ENCODE measurements at places on chromosomes 6 and 20.
A peak's percentile ranks its signal among the peaks of the same experiment; 100 is the strongest.

DNA sequence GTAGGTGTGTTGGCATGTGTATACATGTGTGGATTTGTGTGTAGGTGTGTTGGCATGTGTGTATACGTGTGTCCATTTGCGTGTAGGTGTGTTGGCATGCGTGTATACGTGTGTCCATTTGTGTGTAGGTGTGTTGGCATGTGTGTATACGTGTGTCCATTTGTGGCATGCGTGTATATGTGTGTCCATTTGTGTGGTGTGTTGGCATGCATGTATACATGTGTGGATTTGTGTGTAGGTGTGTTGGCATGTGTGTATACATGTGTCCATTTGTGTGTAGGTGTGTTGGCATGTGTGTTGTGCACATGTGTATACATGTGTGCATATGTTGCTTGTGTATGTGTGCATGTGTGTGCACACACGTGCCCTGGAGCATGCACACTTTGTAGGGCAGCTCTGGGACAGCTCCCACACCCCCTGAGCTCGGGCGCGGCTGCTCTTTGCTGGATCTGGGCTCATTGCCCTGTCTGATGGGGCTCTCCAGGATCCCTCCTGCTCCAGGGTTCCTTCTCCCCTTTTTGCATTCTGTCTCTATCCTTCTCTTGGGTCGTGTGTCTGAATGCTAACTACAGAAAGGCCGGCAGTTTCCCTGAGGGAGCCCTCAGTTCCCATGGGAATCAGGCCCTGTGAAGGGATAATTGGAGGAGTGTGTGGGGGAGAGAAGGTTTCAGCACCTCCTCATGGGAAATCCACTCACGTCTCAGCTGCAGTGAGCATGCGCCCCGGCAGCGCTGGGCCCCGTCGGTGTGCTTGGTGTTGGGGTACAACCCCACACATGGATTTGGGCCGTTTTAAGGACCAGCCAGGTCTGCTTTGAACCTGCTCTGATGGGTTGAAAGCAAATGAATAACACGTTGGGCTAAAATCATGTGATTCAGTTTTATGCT lies 102.0 kb downstream of the ERMARD start:
- DNase-seq, result no peak
- no peaks in the 10 kb centered on the region for H3K4me1 ChIP-seq
- H3K36me3 ChIP-seq, result no peaks in the 10 kb centered on the region
- no peak overlapping the region for H3K27ac ChIP-seq

- H3K4me1 ChIP-seq, result no peaks in the 10 kb centered on the region
- H3K4me3 ChIP-seq, result no peak overlapping the region
Measured at GRCh38 chr6:39777218-39777617, 15.0 kb upstream of the DAAM2 start.

DNA sequence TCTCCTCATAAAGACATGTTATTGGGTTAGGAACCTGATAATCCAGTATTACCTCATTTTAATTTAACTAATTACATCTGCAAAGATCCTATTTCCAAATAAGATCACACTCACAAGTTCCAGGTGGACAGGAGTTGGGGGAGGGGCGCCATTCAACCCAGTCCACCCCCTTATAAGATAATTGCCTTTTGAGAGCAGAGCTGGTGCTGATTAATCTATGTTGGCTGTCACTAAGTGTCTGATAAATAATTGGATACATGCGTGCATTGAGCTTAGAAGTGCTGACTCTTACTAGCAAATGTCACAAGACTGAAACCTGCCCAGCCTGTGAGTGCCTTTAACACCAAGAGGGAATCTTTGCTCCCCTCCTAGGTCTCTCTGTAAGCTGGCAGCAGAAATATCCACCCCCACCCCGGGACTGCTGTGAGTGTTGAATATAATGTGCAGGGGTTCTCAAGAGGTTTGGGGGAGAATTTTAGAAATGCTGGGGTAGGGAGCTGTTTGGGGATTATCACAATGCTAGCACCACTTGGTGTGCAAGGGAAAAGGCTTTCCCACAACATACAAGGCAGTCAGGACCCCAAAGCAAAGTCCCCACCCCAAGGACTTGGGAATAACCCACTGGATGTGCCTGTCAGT lies 87.5 kb downstream of the ANKRD60 start:
- peaks cover 27% of the 10 kb centered on the region for H3K27me3 ChIP-seq
- H3K27ac ChIP-seq, result no peak overlapping the region
- no peak overlapping the region for H3K4me3 ChIP-seq
- H3K36me3 ChIP-seq, result no peaks in the 10 kb centered on the region
- no peak for DNase-seq

- H3K4me3 ChIP-seq, result no peak overlapping the region
- no peak for DNase-seq
- H3K27me3 ChIP-seq, result no peaks in the 10 kb centered on the region
- H3K4me1 ChIP-seq, result peaks cover 23% of the 10 kb centered on the region
- no peak overlapping the region for H3K27ac ChIP-seq
- H3K36me3 ChIP-seq, result peaks cover 11% of the 10 kb centered on the region
Measured at GRCh38 chr6:57087916-57088315, 2.1 kb upstream of the ZNF451 start.

DNA sequence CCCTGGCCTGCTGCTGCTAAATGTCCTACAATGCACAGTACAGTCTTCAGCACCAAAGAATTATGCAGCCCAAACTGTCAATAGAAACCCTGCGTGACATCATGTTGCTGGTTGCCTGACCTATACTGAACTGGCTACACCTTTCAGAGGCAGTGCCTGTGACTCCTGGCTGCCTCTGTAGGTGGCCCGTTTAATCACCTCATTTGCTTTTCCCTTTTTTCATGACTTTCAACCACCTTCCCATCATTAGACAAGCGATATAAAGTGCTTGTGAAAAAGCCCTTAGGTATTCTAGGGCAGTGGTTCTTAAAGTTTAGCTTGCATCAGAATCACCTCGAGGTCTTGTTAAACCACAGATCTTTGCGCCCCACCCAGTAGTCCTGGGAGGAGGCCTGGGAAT lies 33.0 kb upstream of the RIPOR2 start:
- no peak overlapping the region for H3K27ac ChIP-seq
- no peak overlapping the region for H3K4me3 ChIP-seq
- H3K36me3 ChIP-seq, result peaks cover 1% of the 10 kb centered on the region
- peaks cover 52% of the 10 kb centered on the region for H3K4me1 ChIP-seq
- DNase-seq, result no peak
- no peaks in the 10 kb centered on the region for H3K27me3 ChIP-seq

- H3K27ac ChIP-seq, result no peak overlapping the region
- no peaks in the 10 kb centered on the region for H3K36me3 ChIP-seq
- H3K4me1 ChIP-seq, result peaks cover 14% of the 10 kb centered on the region
Measured at GRCh38 chr6:43091436-43091991, 15.4 kb downstream of the PTK7 start.

GRCh38 chr6:158718461-158719046 lies 68.7 kb downstream of the SYTL3 start:
- peaks cover 69% of the 10 kb centered on the region for H3K4me1 ChIP-seq
- H3K27ac ChIP-seq, result no peak overlapping the region
- H3K4me3 ChIP-seq, result no peak overlapping the region
- no peaks in the 10 kb centered on the region for H3K27me3 ChIP-seq
- H3K36me3 ChIP-seq, result peaks cover 74% of the 10 kb centered on the region

- DNase-seq, result no peak
- H3K4me1 ChIP-seq, result no peaks in the 10 kb centered on the region
- no peak overlapping the region for H3K4me3 ChIP-seq
- H3K27ac ChIP-seq, result no peak overlapping the region
- H3K36me3 ChIP-seq, result no peaks in the 10 kb centered on the region
Measured at GRCh38 chr20:23655491-23656211, 17.9 kb upstream of the CST3 start.

DNA sequence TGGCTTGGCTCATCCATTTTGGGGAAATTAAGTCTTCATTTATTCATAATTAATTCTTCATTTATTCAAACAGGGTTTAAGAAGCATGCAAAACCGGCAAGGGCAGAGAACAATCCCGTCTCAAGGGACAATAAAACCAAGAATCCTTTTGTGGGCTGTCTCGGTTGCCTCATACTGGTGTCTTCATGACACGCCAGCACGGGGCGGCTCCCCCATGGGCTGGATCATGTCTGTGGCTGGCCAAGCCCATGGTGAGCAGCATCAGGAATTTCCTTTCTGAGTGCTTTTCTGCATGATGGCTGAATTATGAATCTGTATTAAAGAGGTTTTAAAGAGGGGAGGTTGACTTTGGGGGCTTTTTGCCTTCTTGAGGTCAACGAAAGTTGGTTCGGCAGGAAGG lies 38.3 kb upstream of the DUSP22 start:
- H3K27me3 ChIP-seq, result no peaks in the 10 kb centered on the region
- H3K4me1 ChIP-seq, result peaks cover 68% of the 10 kb centered on the region
- DNase-seq, result no peak
- no peak overlapping the region for H3K4me3 ChIP-seq
- no peaks in the 10 kb centered on the region for H3K36me3 ChIP-seq

DNA sequence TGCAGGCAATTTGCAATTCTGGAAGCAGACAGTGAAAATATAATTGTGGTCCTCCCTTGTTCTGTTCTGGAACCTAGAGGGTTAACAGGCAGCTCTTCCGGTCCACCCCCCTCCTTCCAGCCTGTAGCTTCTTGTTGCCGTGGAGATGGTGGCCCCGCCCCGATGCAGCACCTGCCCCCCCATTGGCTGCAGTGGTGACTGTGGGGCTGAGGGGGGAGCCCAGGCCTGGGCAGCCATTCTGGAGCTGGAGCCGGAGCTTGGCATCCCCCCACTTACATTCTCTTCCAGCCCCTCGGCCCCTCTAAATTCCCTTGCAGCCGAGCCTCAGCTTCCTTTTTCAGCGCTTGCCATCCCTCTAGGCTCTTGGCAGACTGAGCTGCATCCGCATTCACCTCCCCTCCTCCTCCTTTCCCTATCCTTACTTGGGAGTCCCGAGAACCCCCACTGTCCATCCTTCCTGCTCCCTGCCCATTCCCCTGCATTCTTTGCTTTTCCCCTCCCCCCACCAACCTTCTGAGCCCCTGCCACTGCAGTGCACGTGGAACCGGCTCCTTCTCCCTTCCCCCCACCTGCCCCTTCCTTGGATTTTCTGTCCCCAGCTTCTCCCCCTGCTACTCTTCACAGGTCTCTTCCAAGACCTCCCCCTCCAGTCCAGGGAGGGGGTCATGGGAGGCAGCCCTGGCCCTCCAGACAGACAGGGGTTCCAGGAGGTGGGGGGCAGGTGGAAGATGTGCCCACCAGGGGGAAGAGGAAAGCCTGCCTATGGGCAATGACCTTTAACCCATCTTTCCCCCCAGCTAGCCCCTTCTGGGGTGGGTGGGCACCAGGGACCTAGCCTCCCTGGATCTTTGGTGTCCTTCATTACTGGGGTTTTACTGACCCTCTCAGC lies 11.4 kb downstream of the SYNGAP1 start:
- peak overlapping the region; percentile 41 for H3K27ac ChIP-seq
- H3K27me3 ChIP-seq, result no peaks in the 10 kb centered on the region
- peak; percentile 84 for DNase-seq

GRCh38 chr6:96391776-96392360 lies 129.7 kb upstream of the UFL1 start:
- peak; percentile 2 for DNase-seq
- H3K27me3 ChIP-seq, result peaks cover 7% of the 10 kb centered on the region
- H3K27ac ChIP-seq, result no peak overlapping the region
- H3K36me3 ChIP-seq, result no peaks in the 10 kb centered on the region
- no peak overlapping the region for H3K4me3 ChIP-seq

DNA sequence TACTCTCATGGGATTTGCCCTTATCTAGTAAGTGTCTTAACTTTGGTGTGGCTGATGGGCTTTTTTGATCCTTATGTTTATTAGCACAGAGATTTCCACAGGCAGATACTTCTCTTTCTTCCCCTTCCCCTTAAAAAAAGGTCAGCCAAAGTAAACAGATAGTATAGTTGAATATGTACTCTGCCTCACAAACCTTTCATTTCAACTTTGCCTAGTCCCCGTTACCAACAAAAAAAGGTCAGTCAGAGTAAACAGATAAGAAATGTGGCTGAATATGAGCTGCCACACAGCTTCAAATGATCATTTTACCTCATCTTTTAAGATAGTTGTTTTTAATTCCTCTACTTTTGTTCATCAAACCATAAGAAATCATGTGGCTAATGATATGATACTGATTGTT lies 34.1 kb upstream of the SLC35D3 start:
- DNase-seq, result no peak
- no peak overlapping the region for H3K27ac ChIP-seq
- peaks cover 6% of the 10 kb centered on the region for H3K4me1 ChIP-seq
- no peaks in the 10 kb centered on the region for H3K27me3 ChIP-seq
- H3K36me3 ChIP-seq, result no peaks in the 10 kb centered on the region

- no peaks in the 10 kb centered on the region for H3K36me3 ChIP-seq
- peak overlapping the region; percentile 73 for H3K4me3 ChIP-seq
- H3K4me1 ChIP-seq, result peaks cover 33% of the 10 kb centered on the region
- DNase-seq, result no peak
- peak overlapping the region; percentile 69 for H3K27ac ChIP-seq
- peaks cover 34% of the 10 kb centered on the region for H3K27me3 ChIP-seq
Measured at GRCh38 chr6:22145823-22146677, 150.8 kb downstream of the PRL start.

GRCh38 chr6:138307352-138307751 lies 70.4 kb upstream of the SMIM28 start:
- DNase-seq, result no peak
- no peak overlapping the region for H3K4me3 ChIP-seq
- no peaks in the 10 kb centered on the region for H3K36me3 ChIP-seq
- no peaks in the 10 kb centered on the region for H3K4me1 ChIP-seq
- no peaks in the 10 kb centered on the region for H3K27me3 ChIP-seq

- H3K4me1 ChIP-seq, result peaks cover 24% of the 10 kb centered on the region
- DNase-seq, result peak; percentile 67
- no peaks in the 10 kb centered on the region for H3K36me3 ChIP-seq
- H3K27ac ChIP-seq, result no peak overlapping the region
- no peak overlapping the region for H3K4me3 ChIP-seq
Measured at GRCh38 chr6:160455541-160456213, 107.5 kb downstream of the SLC22A3 start.

DNA sequence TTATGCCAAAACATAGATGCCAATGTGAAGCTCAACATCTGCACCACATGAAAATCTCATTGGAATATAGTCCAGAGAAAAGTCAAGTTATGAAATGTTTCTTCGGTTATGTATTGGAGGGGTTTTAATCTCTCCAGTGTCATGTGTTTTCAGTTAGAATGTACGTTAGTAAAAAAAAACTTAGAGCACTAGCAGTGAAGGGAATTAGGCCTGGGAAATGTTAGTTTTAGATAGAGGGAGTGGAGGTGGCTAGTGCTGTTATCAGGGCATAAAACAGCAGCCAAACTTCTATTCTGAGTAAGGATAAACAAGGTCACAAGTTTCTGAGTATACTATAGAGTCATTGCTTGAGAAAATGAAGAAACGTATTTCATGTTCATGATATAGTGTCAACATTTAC lies 42.9 kb downstream of the HDGFL1 start:
- no peaks in the 10 kb centered on the region for H3K36me3 ChIP-seq
- no peak overlapping the region for H3K4me3 ChIP-seq
- no peaks in the 10 kb centered on the region for H3K4me1 ChIP-seq

GRCh38 chr6:8054276-8054675 lies 9.9 kb downstream of the BLOC1S5 start:
- H3K27me3 ChIP-seq, result no peaks in the 10 kb centered on the region
- no peak for DNase-seq
- H3K4me3 ChIP-seq, result no peak overlapping the region
- H3K36me3 ChIP-seq, result peaks cover 39% of the 10 kb centered on the region
- peaks cover 2% of the 10 kb centered on the region for H3K4me1 ChIP-seq
- H3K27ac ChIP-seq, result no peak overlapping the region

- H3K4me3 ChIP-seq, result peak overlapping the region; percentile 25
- DNase-seq, result no peak
- peaks cover 65% of the 10 kb centered on the region for H3K27me3 ChIP-seq
- H3K27ac ChIP-seq, result no peak overlapping the region
- peaks cover 21% of the 10 kb centered on the region for H3K4me1 ChIP-seq
Measured at GRCh38 chr6:167824591-167825331, 1.9 kb upstream of the AFDN start.

GRCh38 chr6:161493576-161494118 lies 219.8 kb upstream of the AGPAT4 start:
- no peak for DNase-seq
- H3K27me3 ChIP-seq, result no peaks in the 10 kb centered on the region
- no peak overlapping the region for H3K27ac ChIP-seq
- H3K4me3 ChIP-seq, result no peak overlapping the region
- H3K36me3 ChIP-seq, result no peaks in the 10 kb centered on the region

Data from activated naive CD8-positive, alpha-beta T cell treated with anti-CD3 and anti-CD28 coated beads, Interleukin-2, amount 50 U/mL, for 24 hours (primary cell).